NCI-H1930 (cell line): ENCODE measurements at places on chromosomes 5 and 9.

DNA sequence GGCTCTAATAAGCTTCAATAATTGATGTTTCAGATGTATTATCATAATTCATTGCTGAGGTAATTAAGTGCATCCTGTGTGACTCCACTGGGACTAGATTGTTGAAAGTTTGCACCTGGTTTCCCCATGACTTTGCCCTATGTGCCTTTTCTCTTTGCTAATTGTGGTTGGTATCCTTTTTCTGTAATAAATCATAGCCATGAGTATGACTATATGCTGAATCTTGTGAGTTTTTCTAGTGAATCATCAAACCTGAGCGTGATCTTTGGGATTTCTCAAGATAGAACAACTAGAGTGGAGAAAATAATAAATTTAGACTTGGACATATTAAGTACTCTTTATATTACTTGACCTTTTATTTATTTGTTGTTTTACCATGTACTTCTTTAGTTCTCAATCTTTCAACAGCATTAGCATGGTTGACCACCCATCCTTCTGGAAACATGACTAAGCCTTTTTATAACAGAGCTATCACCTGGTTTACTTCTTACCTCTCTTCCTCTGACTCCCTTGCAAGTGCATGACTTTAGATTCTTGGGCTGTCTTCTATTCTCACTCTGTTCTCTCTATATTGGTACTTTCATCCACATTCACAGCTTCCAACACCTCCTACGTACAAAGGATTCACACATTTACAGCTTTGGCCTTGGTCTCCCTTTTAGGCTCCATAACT, 239.6 kb upstream of the TAS2R1 start:
- no peak for DNase-seq

DNA sequence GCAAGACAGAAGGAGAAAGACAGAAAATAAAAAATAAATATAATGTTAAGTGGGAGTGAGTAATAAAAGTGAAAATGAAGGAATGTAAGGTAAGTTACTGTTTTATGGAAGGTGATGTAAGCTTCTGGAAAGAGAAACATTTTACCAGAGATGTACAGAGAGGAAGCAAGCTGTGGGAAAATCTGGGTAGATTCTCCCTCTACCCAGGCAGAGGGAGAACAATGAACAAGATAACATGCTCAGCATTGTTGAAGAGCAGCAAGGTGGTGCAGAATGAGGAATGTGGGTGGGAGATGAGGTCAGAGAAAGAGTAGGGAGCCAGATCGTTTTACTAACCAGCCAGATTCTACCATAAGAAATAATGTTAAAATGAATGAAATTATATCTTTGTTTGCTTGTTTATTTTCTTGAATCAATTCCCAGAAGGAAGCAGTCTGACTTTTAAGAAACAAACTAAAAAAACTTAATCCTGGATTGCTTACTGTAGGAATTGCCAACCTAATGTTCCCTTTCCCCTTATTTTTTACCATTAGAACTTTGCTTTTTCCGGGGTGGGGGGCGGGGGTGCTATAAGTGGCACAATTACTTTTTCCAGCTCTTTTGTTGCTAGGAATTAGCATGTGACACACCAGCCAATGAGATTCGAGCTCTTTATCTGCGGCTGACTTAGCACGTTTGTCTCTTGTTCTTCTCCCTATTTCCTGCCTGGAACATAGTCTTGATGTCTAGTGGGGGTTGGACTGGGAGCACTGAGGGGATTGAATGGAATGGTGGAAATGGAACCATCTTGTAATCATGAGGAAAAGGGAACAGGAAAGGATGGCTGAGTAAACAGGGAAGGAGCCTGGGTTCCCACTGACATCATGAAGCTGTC, 356.7 kb downstream of the TMEM167A start:
- no peak for DNase-seq

DNA sequence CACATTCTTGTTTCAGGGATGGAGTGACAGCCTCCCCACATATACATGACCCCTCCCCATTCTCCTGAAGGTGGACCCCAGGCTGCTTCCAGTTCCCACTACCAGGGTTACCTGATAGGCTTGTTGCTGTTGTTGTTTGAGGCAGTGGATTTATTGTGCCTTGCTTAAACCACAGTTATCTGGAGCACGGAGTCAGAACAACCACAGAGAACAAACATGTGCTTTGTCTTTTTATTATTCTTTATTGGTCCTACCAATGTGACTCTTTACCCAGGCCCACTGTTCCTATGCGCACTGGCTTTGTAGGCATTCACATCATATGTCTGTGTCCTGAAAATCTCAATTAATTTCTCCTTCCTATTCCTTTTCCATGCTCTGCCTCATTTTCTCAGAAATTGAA, 41.2 kb upstream of the IPPK start:
- DNase-seq: no peak

GRCh38 chr9:132143359-132143758, 18.5 kb upstream of the NTNG2 start:
- DNase-seq: no peak

GRCh38 chr5:53515988-53516387, 35.6 kb downstream of the FST start:
- no peak for DNase-seq

GRCh38 chr9:37262410-37262809, 142.0 kb downstream of the ZCCHC7 start:
- DNase-seq: no peak

- no peak for DNase-seq
These were observed 142.9 kb downstream of the CAMK4 start for GRCh38 chr5:111367115-111367514.
